SJCRH30 (cell line): ENCODE measurements at places on chromosomes 13 and 19.

- no peak for DNase-seq
Observed at GRCh38 chr19:40567040-40567749, 9.5 kb upstream of the SHKBP1 start.

DNA sequence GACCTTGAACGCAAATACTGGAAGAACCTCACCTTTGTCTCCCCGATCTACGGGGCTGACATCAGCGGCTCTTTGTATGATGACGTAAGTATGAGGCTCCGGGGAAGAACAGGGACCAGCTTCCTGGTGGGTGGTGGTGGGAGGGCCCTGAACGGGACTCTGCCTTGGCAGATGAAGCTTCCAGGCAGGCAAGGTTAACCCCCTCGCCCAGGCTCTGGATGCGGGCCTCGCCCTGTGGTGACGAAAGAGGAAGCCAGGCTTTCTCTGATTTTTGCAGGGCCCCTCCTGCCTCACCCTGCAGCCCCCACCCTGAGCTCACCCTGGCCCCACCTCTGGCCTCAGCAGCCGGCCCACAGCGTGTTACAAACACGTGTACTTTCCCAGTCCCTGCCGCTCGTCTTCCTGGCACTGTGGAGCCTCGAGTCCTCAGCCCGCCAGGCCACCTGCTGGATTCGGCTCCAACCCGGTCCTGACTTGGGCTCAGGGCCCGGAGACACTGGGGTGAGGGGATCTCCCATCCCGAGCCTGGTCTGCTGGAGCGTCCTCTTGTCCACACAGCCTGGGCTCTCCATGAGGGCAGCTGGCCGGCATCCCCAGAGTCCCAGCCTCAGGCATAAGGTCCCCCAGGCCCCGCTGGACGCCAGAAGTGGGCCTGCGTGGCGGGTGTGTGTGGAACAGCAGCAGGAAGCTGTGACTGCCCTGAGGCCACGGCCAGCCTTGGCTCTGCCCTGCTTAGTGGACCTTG, 72.4 kb downstream of the KDM4B start:
- no peak for DNase-seq

DNA sequence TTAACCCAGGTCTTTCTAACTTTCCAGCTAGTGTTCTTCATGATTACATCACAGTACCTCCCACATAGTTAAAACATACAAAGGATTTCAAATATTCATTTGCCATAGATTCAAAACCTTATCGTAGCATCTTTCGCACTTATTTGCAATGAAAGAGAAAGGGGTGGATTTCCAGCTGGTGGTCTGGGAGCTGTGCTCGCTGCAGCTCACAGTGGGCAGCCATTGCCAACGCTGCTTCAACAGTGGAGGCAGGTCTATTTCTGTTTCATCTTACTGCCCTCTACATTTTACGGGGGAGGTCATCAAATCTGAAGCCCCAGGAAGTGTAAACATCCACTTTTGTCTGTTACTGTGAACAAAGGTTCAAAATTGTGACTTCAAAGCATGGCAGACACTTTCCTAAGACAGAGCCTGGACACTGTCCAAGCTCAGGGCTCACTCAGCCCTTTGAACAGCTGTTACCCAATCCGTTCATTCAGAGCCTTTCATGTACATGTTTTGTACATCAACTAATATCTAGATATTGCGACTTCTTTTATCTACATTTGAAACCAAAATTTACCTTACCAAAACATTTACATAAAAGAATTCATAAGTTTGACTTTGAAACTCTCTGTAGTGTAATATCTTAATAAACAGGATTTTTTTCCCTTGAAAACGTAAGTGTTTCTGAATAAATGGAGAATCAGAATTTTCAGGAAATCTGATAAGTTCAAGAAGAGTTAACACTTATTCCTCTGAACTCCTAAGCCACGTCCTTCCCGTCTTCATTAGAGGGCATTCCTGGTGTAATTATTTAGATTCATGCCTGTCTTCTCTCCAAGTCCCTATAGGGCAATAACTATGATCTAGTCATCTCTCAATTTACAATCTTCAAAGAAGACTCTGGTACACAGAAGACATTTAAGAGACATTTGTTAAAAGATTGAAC, 25.1 kb downstream of the STARD13 start:
- peak; percentile 87 for DNase-seq

GRCh38 chr19:51541458-51542357, 10.2 kb upstream of the SIGLEC6 start:
- no peak for DNase-seq

DNA sequence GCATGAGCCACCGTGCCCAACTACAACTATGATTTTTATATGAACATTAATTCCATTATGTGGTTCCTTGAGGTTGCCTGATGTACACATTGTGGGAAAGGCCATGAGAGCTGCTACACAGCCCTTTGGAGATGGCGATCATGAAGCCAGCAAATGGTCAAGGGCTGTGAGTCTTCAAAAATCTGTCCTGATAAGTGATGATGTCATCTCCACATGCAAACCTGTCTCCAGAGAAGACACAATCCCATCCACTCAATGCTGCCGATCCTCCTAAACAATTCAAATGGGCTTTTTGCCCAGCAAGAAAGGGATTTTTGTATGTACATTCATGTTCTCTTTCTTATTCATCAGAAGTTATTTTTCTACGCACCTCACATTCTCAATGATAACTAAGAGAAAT, 17.6 kb downstream of the SIGLEC7 start:
- no peak for DNase-seq

GRCh38 chr13:35208587-35208986, 266.5 kb downstream of the NBEA start:
- no peak for DNase-seq

DNA sequence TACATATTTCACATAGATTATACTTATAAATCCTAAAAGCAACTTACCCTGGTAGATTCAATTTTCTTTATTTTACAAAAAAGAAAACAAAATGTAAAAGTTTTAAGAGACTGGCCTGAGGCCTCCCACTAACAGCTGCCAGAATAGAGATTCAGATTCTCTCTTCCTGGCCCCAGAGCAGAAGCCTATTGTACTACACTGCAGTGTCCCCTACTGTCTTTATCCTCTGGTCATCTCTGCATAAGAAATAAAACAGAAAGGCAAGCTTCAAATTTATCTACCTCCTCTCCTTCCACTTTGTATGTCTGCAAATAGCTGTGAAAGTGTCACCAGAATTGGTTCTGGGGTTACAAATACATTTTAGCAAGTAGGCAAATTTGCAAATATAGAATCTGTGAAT, 1004.1 kb upstream of the PCDH9 start:
- DNase-seq: peak; percentile 13
